ENCODE measurements at places on chromosomes 7 and 10.

DNA sequence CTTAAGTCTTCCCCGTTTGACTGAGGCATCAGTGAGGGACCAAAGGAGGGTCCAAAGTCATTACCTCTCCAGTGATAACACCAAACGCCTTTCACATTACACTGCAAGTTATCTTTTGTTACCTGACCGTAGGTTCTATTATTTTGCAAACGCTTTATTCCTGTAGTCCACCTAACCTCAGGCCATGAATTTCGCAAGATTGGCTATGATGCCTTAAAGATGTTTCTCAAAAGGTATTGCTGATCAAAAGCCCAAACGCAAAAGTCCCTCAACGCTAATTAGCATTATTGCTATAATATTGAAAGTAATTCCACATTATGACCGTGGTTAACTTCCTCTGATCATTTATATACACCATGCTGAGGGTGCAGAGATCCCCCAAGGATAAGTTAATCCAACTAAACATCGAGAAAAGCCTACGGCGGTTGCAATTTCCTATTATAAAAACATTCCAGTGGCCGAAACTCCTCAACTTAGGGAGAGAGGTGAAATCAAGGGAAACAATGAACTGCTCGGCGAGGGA, 649 bp downstream of the DNA2 start:
- peak; percentile 22 for DNase-seq

DNA sequence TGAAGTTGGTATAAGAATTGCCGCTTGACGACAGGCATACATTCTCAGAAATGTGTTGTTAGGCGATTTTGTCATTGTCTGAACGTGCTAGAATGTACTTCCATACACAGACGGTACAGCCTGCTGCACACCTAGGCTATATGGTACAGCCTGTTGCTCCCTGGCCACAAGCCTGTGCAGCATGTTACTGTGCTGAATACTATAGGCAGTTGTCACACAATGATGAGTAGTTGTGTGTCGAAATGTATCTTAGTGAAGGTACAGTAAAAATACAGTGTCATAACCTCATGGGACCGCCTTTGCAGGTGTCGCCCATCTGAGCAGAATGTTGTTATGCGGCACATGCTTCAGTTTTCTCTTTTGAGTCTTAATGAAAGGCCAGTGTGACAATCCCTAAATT, 66.5 kb downstream of the SHH start:
- DNase-seq, result no peak

DNA sequence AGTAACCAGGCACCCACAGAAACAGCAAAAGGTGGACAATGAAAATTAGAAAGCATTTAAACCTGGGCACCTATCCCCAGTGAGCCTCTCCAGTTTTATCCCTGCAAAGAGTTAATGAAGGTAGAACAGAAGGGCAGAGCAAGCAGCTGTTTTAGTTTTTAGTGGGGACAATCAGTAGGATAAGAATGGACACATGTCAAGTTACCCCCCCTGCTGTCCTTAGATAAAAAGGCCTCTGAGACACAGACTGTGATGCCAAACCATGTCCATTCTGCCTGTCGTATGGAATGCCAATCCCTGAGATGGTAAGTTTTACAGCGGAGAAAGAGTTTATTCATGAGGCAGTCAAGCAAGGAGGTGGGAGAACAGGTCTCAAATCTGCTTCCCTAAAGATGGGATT, 162.6 kb upstream of the AGR3 start:
- DNase-seq, result no peak

GRCh38 chr10:59750155-59750945, 2.9 kb downstream of the MRLN start:
- no peak for DNase-seq

DNA sequence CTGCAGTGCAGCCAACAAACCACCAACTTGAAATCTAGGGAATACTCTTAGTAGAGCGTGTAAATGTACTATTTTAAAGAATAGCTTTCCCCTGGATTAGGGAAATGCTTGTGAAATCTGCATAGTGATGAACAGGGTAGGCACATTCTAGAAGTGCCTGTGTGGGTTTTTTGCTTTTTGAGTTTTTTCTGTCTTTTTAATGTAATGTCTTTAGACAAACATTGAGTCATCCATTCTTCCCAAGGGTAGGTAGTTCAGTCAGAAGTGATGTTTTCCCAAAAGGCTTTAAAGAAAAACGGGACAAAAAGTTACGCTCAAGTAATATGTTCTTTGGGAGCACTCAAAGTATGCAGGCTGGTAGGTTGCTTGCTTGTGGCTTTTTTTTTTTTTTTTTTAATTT, 130.0 kb downstream of the AUTS2 start:
- no peak for DNase-seq

DNA sequence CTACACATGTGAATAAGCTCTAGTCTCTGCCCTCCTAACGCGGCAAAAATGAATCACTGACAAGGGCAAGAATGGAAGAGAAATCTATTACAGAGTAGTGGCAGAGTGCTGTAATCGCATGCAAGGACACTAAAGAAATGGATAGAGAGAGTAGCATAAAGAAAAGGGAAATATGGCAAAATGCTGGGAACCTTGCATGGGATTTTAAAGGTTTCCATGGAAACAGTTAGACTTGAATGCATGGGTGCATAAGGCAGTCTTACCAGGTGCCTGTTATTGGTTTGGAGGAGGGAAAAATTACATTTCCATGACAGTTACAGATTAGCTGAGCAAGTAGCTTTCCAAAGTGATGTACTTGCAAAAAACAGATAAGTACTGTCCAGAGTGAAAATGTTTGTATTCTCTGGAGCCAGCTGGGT, 233.4 kb downstream of the PTN start:
- DNase-seq, result no peak

DNA sequence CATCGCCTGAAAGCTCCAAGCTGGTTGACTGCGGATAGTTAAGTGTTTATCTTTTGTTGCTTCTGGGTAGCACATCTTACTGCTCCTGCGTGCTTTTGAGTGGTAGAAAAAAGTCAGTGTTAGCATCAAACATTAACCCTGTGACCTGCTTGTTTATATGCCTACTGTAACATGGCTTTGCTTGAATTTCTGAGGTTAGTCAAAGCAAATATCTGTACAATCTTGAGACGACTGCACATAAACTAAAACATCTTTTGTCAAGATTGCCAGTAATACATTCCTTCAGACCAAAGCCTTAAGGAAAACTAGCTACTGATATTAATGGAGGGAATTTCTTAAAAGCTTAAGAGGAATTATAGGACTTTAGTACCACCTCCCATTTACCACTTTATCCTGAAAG, 163.7 kb downstream of the BAMBI start:
- no peak for DNase-seq

GRCh38 chr10:33093362-33093761, 135.3 kb upstream of the ITGB1 start:
- DNase-seq, result no peak

GRCh38 chr7:52410032-52410431, 625.4 kb upstream of the POM121L12 start:
- DNase-seq, result no peak

DNA sequence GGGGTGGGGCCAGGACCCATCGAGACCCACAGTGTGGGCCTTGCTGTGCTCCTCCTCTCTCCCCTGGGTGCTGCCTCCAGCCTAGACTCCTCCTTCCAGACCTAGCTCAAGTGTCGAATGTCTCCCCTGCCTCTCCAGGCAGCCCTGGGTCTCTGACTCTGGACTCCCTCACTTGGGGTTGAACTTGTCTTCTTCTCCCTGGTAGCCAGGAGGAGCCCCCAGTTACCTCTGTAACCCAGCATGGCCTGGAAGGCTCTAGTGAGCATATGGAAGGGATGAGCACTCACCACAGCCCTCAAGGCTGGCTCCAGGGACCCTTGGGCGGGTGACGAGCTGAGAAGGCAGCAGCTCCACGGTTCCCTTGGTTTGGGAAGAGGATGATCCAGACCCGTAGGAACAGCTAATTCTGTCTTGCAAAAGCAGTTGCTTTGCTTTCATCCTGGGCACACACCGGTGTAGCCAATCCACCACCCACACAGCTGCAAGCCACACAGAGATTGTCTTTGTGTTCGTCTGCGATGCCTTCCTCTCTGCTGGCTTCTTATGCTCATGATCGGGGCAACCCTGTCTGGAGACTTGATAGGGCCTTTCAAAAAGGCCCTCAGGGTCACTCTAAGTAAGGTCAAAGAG, 52.3 kb upstream of the ANTXRL start:
- no peak for DNase-seq

- DNase-seq, result no peak
These were observed 87.9 kb upstream of the KAT6B start for GRCh38 chr10:74738542-74738941.

DNA sequence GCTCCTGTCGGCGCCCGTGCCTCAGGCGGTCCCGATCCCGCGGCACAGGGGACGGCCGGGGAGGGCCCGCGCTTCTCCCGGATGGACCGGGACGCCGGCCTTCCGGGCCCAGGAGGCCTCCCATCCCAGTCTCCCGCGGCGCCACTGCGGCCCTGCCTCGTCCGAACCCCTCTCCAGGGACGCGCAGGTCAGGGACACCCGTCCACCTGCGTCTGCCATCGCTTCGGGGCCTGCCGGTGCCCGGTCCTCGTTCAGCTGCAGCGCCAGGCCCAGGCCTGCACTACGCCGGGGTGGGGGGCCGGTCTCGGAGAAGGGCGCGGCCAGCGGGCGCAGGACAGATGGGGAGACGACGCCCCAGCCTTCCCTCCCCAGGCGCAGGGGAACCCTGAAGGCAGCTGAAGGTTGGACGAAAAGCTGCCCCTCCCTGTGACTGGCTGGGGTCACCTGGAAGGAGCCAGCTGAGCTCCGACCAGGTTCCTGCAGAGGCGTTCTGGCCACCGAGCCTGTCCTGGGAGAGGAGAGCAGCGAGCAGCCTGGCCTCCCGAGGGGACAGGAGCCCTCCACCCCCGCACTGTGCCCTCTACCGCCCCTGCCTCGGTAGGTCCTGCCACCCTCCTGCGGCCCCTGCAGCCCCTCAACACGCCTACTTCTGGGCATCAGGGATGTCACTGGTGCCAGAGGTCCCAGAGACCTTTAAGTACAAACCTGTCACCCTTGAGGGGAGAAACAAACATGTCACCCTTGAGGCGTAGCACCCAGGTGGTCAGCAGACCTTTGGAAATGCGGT, 84.3 kb downstream of the LANCL2 start:
- DNase-seq, result no peak

- no peak for DNase-seq
These were observed 245.2 kb downstream of the DOCK4 start for GRCh38 chr7:111960984-111961383.

DNA sequence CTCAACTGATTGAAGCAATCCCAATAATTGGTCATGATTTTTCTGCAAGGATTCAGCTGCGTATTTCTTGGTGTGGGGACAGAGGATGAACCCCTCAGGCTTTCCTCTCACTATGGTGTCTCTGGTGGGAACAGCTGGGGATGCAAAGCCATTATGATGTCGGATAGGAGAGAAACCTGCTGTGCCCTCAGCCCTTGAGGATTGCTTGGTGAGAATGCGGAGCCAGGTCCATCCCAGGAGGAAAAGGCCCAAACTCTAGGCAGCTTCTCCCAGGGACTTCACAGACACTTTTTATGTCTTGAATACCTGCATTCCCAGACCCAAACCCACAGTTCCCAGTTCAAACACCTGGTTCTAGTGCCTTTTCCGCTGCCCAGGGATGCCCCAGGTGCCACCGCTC, 302.0 kb downstream of the WDR37 start:
- no peak for DNase-seq

DNA sequence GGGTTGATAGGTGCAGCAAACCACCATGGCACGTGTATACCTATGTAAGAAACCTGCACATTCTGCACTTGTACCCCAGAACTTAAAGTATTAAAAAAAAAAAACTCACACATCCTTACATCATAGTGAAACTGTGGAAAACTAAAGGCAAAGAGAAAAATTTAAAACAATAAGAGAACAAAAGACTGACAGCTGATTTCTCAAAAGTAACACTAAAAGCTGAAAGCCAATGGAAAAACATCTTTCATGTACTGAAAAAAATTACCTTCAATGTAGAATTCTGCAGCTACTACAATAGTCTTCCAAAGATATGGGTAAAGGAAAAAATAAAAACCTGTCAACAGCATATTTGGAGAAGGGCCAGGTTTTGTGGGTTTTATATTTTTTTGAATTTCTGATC, 729.1 kb upstream of the NRP1 start:
- no peak for DNase-seq

DNA sequence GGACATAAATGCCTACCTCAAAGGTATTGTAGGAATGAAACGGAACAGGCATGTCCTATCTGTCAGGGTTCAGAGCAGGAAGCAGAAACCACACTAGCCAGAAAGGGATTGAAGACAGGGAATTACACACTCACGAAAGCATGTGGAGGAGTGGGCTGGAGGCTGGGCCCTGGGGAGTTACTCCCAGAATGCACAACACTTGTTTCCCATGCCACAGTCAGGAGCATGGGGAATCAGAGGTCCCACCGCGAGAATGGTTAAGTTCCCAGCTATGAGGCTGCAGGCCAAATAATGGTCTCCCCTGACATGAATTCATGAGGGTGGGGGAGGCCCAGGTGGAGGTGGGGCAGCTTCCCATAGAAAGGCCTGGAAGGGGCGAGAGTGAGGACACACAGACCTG, 212.7 kb downstream of the HERPUD2 start:
- DNase-seq, result no peak

DNA sequence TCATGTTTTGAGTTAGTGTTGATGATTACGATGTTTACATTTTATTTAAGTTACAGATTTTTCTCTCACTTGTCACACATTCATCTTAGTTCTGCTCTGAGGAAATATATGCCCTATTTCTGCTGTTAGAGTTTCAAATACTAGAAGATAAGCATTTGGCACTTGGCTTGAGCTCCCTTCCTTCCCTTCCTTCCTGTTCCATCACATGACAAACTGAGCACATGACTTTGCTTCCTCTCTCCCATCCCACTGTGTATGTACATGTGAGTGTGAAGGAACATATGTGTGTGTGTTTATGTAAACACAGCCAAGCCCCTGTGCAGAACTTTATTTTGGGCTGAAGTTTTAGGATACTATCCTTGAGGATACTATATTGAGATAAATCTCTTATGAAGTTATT, 795.9 kb upstream of the IGFBP3 start:
- no peak for DNase-seq

DNA sequence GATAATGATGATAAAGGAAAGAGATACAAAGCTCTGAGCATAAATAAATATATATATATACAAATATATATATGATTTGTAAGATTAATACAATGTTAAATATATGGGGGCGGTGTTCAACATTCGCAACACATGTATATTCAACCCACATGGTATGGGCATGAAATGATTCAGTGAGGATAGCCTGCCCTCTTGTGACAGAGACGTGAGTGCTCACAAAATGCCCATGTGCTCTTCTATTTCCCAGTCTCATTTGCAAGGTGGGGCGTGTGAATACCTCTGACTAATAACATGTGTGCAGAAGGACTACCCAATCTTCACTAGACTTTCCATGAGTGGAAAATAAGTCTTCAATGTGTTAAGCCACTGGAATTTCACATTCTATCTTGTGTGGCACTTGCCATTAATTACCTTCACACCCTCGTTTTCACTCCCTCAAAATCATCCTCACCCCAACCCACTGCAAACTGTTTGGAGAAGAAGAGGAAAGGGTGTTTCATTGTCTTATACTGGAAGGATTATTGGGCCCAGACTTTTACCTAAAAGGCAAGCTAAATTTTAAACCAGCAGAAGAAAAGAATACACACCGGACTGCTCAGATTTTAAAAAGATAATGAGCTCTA, 26.9 kb downstream of the ASAH2 start:
- DNase-seq, result peak; percentile 56
